Activated T-cell treated with anti-CD3 and anti-CD28 coated beads for 24 hours (primary cell): ENCODE measurements at places on chromosomes 6 and 20.

DNA sequence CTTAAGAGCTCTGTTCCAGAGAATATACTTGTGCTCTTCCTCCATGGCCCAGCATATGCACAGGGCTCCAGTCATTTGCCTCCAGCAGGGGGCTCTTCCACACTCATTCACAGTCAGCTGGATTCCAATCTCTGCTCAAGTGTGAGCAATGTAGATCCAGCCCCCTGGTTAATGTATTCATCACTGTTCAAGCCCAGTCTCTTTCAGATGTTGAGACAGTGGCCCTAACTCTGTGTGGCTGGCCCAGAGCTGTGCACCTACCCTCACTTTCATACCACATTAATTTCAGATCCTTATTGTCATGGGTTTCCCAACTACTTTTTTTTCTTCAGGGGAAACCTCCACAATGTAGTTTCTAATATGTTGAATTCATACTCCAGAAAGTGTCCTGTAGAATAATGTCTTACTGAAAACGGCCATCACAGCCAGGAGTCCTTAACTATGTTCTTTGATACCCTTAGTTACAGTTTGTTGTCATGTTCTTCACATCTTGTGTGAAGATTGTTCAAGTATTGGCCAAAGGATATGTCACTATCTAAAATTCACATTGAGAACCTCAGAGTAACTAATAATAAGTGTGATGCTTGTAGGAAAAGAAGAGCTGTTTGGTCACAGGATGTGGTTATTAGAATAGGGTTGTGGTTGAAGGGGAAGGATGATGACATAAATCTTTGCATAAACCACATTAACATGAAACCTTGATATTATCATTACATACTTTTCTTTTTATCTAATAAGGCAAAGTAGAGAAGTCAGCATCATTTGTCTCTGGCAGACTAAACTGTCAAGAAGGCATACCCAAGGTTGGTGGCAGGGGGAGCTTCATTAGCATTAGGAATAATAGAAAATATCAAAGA is 14.4 kb upstream of the HLA-DQA1 start:
- DNase-seq = no peak

- no peak for DNase-seq
Observed at GRCh38 chr6:40733770-40734396, 146.7 kb upstream of the LRFN2 start.

GRCh38 chr6:78110641-78111040 is 457.8 kb downstream of the MEI4 start:
- DNase-seq = no peak

- peak; percentile 7 for DNase-seq
Observed at GRCh38 chr6:157380458-157380778, 572 bp upstream of the ZDHHC14 start.

DNA sequence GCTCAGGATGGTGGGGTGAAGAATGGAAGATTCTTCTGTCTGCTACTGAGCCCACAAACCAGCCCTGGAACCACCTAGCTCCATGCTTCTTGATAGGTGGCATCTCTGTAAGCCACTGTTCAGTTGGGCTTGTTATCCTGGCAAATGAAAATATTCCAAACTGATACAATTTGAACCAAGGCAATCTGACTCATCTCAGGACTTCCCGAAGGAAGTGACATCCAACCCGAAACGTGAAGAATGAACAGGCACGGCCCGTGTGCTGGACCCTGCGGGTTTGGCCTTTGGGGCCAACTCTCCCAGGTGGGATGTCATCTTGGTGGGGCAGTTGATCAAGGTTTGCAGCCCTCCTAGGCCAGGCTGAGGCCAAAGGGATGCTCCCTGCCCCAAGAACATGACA is 160.3 kb downstream of the PREX1 start:
- DNase-seq = no peak

GRCh38 chr20:61692479-61692878 is 373.2 kb downstream of the TAF4 start:
- no peak for DNase-seq

DNA sequence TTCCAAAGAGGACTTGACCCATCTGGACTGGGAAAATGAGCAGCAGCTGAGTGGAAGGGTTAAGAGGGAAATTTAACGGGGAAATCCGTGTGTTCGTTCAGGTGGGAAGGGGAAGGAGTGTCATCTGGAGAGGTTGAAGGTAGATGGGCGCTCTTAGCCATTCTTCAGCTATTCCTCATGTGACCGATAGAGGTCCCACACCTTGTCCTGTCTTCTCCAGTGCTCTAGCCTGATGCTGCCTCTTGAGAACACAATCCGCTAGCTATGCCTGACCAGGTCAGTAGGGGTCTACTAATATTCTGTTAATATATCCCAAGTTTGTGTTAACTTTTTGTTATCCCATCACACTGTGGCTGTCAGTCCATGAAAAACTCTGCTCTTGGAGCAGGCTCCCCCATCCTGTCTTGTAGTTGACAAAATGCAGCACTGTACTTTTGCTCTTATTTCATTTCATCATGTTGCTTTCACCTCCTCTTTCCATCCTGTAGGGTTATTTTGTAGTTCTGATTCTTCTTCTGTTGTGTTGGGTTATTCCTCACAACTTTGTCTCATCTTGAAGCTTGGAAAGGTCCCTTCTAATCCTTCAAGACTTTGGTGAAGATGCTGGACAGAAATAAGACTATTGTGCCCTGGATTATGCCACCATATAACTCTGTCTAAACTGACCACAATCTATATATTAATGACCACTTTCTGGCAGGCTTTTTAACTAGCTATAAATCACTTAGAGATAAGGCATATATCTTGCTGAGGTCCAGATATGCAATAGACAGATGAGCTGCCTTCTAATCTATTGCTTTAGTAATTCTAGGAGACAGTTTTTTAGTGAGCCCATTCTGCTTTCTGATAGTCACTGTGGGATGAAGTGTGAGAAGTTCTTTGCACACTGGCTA is 123.4 kb upstream of the SUPT3H start:
- DNase-seq = no peak

- DNase-seq = no peak
Observed at GRCh38 chr6:54467384-54467783, 159.1 kb downstream of the TINAG start.

- no peak for DNase-seq
Observed at GRCh38 chr20:8400486-8400885, 268.4 kb downstream of the PLCB1 start.

DNA sequence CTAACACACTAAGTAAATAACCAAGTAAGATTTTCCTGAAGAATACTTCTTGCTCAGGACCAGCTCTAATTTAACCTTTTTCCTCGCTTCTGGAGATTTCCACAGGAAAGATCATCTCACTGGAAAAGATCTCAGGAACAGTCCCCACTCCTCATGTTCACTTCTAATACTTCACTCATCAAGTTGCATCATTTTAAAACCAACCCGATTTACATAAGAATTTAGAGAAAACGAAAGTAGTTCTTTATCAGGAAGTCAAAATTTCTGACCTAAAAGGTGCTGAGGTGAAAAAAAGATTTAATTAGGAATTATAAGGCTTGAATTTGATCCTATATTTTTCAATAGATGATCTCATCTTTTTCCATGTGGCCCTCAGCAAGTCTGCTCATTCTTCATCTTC is 46.6 kb upstream of the PKHD1 start:
- no peak for DNase-seq

GRCh38 chr20:57266291-57267157 is at the start of gene BMP7:
TSS of gene BMP7 (minus strand) at chr20:57266641. CDS start at chr20:57266122, 519 bp downstream.
- DNase-seq = no peak

DNA sequence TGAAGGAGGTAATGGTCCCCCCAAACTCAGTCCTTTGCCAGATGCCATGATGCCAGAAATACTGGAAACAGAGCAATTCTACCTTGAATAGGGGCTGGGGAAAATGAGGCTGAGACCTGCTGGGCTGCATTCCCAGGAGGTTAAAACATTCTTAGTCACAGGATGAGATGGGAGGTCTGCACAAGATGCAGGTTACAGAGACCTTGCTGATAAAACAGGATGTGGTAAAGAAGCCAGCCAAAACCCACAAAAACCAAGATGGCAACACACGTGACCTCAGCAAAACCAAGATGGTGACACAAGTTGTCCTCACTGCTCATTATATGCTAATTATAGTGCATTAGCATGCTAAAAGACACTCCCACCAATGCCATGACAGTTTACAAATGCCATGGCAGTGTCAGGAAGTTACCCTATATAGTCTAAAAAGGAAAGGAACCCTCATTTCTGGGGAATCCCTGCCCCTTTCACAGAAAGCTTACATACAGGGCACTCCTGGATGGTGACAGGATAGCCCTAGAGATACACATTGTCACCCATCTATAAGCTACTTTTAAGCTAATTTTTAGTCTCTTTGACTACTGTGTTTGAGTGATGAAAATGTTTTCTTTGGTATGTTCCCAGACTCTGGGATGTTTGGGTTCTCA is 979.7 kb downstream of the TBC1D32 start:
- no peak for DNase-seq

- DNase-seq = no peak
Observed at GRCh38 chr20:59947376-59947775, 7.2 kb downstream of the FAM217B start.

DNA sequence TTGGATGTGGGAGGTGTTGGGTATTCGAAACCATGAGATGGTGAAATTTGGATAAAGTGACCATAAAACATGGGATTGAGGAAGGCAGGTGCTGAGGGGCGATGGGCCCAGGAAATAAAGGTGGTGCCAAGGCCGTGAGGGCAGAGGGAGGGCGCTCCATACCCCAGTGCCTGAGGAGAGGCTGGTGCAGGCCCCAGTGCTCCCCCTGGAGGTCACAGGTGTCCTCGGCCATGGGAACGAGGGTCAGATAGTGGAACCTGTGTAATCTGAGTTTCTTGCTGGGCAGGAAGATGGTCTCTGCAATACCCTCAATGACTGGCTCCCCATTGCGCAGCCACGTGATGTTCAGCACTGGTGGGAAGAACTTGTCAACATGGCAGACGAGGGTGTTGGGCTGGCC is 16.2 kb downstream of the HLA-DPB1 start:
- DNase-seq = peak; percentile 38

- no peak for DNase-seq
Observed at GRCh38 chr6:160060920-160061447, 60.6 kb upstream of the SLC22A1 start.

DNA sequence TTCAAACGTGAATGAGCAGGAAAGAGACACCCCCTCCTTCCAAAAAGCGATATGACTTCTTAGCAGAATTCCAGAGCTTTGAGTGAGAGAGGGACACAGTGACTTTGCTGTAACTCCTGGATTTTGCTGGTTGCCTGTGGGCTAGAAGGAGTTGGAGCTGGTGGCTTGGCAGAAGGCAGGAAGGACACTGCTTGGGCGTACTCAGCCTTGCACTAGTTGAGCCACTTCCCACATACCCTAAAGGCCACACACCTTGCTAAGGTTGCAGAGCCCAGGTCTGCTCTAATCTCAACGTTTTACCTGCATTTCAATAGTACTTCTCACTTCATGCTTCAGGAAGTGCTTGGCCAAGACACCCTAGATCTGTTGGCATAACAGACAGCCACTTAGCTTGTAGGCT is 30.6 kb downstream of the RAB22A start:
- DNase-seq = no peak

GRCh38 chr6:130827247-130828149 is at the start of gene SMLR1:
TSS of gene SMLR1 (plus strand) at chr6:130827406. CDS start at chr6:130827414, 8 bp downstream.
- no peak for DNase-seq

- no peak for DNase-seq
Observed at GRCh38 chr20:45370571-45371160, 7.5 kb downstream of the TP53TG5 start.
